Mesothelial cell of epicardium (in vitro differentiated cells): ENCODE measurements at places on chromosomes 7 and 10.

DNA sequence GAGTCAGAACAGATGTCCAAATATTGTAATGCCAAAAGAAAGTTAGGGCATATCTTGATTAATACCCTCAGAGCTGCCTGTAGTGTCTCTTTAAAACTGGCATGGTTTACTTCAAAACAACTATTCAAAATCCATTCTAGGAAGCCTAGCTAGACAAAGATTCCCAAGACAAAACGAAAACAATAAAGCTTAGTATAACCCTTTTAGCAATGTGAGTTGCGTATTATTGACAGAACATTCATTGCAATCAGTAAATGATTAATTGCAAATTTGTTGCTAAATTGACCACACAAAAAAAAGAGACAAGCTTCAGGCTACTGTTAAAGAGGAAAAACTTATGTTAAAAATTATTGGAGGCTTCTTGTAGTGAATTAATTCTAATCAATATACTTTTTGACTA lies 406.9 kb downstream of the DGKB start:
- DNase-seq: no peak

DNA sequence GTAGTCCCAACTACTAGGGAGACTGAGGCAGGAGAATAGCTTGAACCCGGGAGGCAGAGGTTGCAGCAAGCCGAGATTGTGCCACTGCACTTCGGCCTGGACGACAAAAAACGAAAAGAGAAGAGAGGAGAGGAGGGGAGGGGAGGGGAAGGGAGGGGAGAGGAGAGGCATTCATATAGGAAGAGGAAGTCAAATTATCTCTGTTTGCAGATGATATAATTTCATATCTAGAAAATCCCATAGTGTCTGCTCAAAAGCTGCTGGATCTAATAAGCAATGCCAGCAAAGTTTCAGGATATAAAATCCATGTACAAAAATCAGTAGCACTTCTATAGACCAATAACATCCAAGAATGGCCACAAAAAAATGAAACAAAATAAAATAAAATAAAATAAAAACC lies 120.3 kb downstream of the LMBR1 start:
- no peak for DNase-seq

DNA sequence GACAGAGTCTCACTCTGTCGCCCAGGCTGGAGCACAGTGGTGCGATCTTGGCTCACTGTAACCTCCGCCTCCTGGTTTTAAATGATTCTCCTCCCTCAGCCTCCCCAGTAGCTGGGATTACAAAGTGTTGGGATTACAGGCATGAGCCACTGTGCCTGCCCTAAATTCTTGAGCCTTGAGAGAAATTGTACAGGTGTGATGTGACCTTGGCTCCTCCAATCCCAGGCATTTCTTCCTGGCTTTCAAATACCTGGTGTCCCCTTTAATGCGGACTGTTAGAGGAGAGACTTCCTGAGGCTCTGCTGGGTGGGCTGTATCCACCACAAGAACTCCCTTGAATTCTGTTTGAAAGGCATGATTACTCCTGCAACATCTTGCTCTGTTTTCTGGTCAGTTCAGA lies 15.0 kb downstream of the MORN4 start:
- DNase-seq: no peak

- no peak for DNase-seq
Measured at GRCh38 chr10:86194684-86195083, 171.9 kb downstream of the GRID1 start.

- no peak for DNase-seq
Measured at GRCh38 chr7:82289152-82289535, 154.4 kb downstream of the CACNA2D1 start.

DNA sequence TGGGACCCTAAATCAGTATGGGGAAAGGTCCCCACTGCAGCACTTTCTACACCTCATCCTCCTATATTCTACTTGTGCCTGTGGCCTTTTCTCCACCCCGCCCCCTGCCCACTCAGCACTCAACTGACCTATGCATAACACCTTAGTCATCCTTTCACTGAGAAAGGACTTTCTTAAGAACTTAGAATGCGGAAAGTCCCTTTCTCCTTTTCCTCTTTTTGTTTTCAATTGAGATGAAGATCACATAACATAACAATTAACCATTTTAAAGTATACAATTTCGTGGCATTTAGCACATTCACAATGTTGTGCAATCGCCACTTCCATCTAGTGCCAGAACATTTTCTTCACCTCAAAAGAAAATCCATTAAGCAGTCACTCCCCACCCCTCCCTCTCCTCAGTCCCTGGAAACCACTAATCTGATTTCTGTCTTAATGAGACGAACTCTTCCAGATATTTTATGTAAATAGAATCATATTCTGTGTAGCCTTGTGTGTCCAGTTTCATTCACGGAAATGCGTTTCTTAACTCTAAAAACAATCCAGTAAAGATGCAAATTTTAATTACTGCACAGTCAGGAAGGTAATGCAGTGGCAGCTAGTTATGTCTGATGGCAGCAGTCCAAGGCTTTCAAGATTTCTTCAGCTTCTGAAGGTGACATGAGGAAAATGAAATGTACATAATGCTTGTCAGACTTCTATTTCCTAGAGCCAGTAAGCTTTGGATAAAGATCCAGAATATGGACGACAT lies 41.7 kb downstream of the FAS start:
- DNase-seq: no peak

DNA sequence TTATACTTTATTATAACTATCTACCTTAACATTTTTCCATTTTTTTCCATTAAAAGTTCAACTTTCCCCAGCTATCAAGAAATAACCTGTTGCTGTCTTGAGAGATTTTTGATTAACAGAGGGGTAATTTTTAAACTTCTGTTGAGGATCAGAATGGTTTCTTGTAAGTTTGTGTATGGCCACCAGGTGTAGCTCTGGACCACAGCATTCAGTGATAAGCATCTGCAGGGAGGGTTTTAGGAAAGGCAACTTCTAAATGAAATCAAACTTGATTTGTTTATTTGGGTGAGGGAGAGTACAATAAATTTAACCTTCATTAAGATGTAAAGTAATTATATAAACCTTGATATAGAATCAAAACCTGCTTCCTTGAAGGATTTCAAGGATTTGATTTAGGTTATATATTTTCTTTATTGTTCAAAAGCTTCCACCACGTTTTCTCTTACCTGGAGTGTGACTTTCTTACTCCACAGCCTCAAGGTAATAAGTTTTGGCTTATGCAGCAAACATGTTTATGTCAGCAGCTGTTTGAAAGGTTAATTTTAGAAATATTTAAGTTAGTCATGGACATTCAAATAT lies 153.3 kb downstream of the STK31 start:
- DNase-seq: no peak
